ENCODE measurements at places on chromosomes 6 and 20.

GRCh38 chr6:100803264-100804045 lies 77.7 kb downstream of the ASCC3 start:
- DNase-seq: no peak

GRCh38 chr20:3798908-3799248 lies 2.8 kb downstream of the CDC25B start:
- no peak for DNase-seq

- no peak for DNase-seq
Measured at GRCh38 chr20:49653925-49654434, 59.7 kb downstream of the B4GALT5 start.

DNA sequence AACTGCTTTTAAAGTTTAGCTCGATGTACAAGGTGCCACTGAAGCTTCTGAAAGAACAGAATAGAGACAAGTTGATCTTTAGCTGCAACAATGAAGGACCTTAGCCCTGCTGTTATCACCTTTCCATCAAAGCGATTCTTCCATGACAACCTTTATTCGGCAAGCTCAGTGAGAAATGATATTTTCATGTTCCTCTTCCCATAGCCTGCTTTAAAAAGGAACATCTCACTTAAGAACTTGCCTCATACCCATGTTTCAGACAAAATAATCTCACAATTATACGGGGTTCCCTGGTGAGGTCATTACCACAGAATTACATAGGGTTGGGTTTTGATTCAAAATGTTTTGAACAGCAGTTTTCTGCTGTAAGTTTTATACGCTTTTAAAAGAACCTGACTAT lies 264.2 kb downstream of the THBS2 start:
- no peak for DNase-seq

GRCh38 chr6:100289285-100289684 lies 175.4 kb downstream of the SIM1 start:
- no peak for DNase-seq

- no peak for DNase-seq
Measured at GRCh38 chr6:81736428-81736827, 16.1 kb downstream of the TENT5A start.

- DNase-seq: no peak
Measured at GRCh38 chr20:13771853-13772453, 12.8 kb downstream of the ESF1 start.

DNA sequence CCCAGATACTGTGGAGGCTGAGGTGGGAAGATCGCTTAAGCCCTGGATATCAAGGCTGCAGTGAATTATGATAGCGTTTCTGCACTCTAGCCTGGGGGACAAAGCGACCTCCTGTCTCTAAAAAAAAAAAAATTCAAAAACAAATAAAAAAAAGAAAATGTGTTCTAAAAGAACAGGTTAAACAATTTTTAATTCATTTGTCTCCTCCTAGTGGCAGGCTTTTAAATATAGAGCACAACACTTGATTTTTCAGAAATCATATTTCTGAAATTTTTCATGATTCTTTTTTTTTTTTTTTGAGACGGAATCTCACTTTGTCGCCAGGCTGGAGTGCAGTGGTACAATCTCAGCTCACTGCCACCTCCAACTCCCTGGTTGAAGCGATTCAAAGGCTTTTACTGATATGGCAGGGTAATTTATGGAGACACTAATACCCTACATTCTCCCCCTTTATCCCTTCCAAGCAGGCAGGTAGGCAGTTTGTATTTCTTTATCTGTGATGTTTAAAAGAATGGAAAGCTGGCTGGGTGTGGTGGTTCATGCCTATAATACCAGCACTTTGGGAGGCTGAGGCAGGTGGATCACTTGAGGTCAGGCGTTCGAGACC lies 8.7 kb upstream of the GTF3C6 start:
- no peak for DNase-seq

GRCh38 chr6:12951415-12951814 lies 234.8 kb downstream of the PHACTR1 start:
- no peak for DNase-seq

DNA sequence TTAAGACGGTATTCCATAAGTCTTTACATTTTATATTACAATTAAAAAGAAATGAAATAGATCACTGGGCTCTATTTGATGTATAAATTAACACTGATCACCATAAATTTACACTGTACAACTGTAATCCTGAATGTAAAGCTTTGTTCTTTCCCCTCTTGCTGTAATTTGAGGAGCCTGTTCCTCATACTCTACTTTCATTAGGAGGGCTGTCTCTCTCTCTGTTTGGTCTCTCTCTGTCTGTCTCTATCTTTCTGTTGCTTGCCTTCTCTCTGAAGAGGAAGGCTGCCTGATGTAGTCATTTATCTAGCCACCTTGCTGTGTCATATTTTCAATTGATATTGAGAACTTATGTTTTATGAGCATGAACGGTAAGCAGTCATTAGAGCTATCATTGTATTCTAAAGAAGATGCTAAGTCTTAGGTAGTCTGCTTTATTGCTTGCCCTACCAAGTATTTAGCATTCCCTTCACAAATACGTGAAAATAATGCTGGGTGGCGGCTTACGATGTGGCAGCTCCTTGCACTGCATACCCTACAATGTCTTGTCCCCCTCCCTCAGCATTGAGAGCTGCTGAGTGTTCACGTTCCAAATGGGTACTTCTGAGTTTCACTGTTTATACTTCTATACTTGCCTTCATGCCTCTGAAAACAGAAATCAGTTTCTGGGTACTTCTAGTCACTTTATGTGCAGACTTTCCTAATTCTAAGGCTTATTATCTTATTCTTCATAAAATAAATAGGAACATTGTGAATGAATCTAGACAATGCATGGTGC lies 205.5 kb downstream of the NKAIN2 start:
- no peak for DNase-seq

- DNase-seq: no peak
Measured at GRCh38 chr6:3228046-3228671, 706 bp upstream of the TUBB2B start.

- no peak for DNase-seq
Measured at GRCh38 chr6:143513410-143513809, 1.9 kb upstream of the FUCA2 start.

DNA sequence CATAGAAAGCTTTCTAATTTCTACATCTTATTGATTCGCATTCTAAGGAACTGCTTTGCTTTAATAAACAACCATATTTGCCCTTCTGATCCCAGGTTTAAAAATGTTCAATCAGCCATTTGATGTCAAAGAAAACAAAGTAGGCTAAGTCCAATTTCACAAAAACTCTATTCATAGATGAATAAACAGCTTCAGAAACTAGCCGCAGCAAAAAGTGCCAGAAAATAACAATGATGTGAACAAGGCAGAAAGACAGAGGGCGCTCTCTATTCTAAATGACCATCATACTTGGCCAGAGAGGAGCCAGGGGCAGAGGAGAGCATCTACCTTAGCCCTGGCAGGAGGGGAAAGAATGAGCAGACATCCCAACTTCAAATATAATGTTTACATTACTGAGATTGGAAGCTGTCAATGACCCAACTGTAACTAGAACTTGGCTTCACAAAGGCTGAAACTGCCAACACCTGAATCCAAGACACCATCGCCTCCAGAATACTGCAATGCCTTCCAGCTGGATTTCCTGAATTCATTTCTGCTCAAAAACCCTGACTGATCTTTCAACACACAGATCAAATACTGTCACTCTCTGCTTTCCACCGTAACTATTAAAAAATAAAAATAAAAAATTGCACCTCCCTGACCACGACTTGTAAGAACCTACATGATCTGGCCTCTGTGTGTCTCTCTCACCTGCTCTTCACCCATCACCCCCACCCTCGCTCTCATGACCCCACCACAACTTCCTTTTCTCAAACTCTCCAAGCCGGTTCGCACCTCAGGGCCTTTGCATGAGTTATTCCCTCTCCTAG lies 9.5 kb downstream of the CNKSR3 start:
- no peak for DNase-seq

- DNase-seq: peak; percentile 55
Measured at GRCh38 chr20:61127311-61128039, 124.6 kb upstream of the CDH4 start.

DNA sequence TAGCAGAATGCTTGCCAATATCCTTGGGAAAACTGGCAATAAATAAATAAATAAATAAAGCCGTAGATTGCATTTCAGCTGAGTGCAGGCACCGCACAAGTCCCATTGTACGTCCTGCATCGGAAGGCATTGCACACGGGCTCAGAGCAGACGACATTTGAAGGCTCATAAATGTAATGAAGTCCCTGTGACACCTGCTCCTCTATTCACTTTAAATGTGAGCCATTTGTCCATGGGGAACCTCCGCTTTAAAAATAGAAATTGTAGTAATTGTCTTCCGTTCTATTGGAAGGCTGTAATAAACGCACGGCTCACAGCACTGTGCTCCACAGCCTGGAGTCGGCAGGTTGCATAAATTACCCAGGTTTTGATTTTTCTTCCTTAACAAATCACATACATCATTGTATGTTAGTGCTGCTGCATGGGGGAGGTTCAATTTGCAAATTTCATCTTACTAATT lies 32.6 kb downstream of the MYT1 start:
- no peak for DNase-seq

DNA sequence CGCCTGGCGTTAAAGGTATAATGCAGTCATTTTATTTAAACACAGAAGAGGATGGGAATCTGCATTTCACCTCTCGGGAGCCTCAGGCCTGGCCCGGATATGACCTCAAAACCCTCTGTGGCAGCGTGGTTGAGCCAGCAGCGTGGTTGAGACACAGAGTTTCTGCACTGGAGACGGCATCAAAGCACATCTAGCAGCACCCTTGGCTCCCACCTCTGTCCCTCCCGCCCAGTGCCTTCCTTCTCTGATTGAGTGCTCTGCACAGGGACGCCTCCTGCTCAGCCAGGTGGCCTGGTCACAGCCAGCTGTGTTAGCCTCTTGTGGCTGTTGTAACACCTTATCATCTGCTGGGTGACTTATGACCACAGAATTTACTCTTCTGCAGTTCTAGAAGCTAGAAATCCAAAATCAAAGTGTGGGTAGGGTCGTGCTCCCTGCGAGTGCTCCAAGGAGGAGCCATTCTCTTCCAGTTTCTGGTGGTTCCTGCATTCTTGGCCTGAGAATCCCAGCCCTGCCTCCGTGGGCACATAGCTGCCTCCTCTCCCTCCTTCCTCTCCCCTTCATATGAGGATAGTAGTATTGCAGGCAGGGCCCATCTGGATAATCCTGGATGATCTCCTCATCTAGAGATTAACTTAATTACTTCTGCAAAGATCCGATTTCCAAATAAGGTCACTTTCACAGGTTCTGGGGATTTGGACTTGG lies 156.7 kb downstream of the SYCP2 start:
- no peak for DNase-seq

GRCh38 chr6:23418095-23418494 lies 707.9 kb upstream of the NRSN1 start:
- no peak for DNase-seq

GRCh38 chr6:135325624-135326424 lies 144.7 kb downstream of the MYB start:
- no peak for DNase-seq

- no peak for DNase-seq
Measured at GRCh38 chr20:63758152-63758551, 18.6 kb downstream of the SLC2A4RG start.

GRCh38 chr6:26224940-26225847 lies 138.0 kb downstream of the HFE start:
- DNase-seq: no peak

DNA sequence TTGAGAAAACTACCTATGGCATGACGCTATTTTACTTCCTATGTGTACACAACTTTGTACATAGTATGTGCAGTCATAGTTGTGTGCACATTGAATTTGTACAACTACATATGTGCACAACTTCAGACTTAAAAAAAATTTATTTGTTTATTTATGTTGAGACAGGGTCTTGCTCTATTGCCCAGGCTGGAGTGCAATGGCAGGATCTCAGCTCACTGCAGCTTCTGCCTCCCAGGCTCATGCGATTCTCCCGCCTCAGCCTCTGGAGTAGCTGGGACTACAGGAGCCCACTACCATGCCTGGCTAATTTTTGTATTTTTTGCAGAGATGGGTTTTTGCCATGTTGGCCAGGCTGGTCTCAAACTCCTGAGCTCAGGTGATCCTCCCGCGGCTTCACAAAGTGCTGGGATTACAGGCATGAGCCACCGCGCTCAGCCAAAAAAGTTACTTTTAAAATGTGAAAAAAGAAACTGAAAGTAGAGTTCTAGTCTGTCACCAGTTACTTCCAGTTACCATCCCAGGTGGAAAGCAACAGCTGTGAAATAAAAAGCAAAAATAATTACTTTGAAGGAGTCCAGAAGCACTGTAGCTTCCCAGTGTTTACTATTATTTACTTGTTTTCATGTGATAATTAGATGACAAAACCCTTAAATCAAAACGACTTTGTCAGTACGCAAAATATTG lies 1.7 kb upstream of the ZKSCAN8 start:
- no peak for DNase-seq

DNA sequence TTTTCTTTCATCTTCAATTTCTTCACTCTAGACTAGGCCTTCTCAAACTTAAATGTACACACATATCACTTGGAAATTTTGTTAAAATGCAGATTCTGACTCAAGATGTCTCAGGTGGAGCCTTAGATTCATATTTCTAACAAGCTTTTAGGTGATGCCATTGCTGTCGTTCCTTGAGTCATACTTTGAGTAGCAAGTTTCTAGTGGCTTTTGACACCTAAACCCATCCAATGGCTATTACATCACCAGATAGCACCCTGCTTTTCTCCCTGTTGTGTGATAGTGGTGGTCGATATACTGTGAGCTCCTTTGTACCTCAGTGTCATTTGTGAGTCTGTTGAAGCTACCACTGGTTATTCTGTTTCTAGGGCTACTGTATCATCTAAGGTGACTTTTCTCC lies 34.8 kb upstream of the BAG2 start:
- no peak for DNase-seq

DNA sequence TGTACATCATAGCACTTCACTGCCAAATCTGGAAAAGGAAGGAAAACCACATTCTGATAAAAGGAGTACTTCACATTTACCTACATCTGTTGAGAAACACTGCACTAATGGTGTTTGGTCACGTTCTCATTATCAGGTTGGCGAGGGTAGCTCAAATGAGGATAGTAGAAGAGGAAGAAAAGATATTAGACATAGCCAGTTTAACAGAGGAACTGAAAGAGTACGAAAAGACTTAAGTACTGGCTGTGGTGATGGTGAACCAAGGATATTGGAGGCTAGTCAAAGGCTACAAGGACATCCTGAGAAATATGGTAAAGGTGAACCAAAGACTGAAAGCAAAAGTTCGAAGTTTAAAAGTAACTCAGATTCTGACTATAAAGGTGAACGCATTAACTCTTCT lies 32.0 kb upstream of the GJA10 start:
- DNase-seq: no peak

GRCh38 chr6:98832284-98833056 lies 1.9 kb upstream of the POU3F2 start:
- no peak for DNase-seq

- DNase-seq: no peak
Measured at GRCh38 chr20:43829951-43830690, 84.5 kb upstream of the TOX2 start.

- no peak for DNase-seq
Measured at GRCh38 chr20:19697415-19697814, 60.6 kb upstream of the RIN2 start.

GRCh38 chr6:138817799-138818198 lies 21.9 kb downstream of the ECT2L start:
- DNase-seq: peak; percentile 17

- DNase-seq: no peak
Measured at GRCh38 chr20:4813863-4814695, 92.4 kb downstream of the PRND start.

GRCh38 chr6:34926655-34927054 lies 37.6 kb downstream of the ANKS1A start:
- DNase-seq: no peak

Measured in HS-27A (cell line).